ENCODE measurements at places on chromosomes 7 and 10. TPM values are rescaled to one million over a fixed set of nuclear protein-coding genes. Genes with fewer than 3 reads are reported as not detected.

The PNLIPRP3 gene
- polyA plus RNA-seq = not detected

The RPEL1 gene
- not detected for polyA plus RNA-seq

The MICALL2 gene
- polyA plus RNA-seq = 22.0 TPM

The ECHDC3 gene
- polyA plus RNA-seq = 26.3 TPM

The HDAC9 gene
- polyA plus RNA-seq = 32.7 TPM

The TMEM72 gene
- polyA plus RNA-seq = 1.2 TPM

The CDNF gene
- polyA plus RNA-seq = 1.4 TPM

The PAX4 gene
- not detected for polyA plus RNA-seq

All from cardiac muscle cell (in vitro differentiated cells and primary cell).